ENCODE measurements at places on chromosomes 3 and 15.
A peak's percentile ranks its signal among the peaks of the same experiment; 100 is the strongest.

DNA sequence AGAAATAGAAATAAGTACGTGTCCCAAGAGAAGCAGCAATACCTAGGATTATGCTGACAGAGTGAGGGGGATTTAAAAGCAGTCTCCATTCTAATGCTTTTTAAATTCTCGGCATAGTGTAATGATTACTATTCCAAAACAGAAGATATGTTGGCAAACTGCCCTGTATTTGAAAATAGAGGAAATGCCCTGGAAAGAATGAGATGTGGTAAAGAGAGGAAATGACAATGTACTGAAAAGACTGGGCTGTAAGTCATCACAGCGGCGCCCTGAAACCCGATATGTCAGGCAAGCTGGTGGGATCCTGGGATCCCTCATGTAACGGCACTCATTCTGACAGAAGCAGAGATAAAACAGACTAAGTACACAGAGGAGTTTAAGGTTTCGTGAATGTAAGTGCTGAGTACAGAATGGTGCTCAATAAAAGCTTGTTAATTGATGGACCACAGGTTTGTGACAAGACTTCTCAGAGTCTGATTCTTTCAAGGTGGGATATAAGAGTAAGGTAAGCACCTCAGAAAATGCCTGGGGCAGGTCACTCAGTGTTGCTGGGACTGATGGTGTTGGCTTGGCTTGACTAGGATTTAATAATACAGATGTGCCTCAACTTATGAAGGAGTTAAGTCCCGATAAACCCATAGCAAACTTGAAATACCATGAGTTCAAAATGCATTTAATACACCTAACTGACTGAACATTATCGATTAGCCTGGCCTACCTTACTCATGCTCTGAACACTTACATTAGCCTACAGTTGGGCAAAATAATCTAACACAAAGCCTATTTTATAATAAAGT, 91.4 kb downstream of the NFKBIZ start:
- peak; percentile 86 for DNase-seq

- DNase-seq, result no peak
These were observed 775 bp upstream of the CCDC39 start for GRCh38 chr3:180680097-180680430.

GRCh38 chr15:96560246-96560895, 229.9 kb downstream of the NR2F2 start:
- DNase-seq, result no peak

DNA sequence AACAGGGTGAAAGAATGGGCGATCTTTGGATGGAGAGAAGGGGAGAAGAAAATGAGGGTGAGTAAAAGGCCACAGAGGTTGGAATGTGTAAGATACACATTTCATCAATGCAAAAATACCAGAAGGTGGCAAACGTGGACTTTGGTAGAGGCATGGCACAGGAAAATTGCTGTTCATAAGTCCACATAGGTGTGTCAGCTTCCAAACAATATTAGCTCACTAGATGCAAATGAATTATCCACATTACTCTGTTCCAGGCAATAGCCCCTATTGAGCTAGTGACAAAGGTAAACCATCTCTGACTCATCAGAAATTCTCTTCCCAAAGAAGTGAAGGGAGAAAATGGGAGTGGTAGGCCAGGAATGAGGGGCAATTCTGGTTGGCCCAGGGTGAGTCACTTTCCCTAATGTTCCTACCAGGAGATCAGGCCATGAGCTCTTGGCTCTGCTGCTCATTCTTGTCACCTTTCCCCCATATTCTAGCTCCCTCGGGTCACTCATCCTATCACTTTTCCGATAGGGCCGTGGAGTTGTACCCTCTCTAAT, 19.9 kb downstream of the ACKR2 start:
- no peak for DNase-seq

- DNase-seq, result no peak
These were observed 115.2 kb downstream of the GABRG3 start for GRCh38 chr15:27086149-27086548.

DNA sequence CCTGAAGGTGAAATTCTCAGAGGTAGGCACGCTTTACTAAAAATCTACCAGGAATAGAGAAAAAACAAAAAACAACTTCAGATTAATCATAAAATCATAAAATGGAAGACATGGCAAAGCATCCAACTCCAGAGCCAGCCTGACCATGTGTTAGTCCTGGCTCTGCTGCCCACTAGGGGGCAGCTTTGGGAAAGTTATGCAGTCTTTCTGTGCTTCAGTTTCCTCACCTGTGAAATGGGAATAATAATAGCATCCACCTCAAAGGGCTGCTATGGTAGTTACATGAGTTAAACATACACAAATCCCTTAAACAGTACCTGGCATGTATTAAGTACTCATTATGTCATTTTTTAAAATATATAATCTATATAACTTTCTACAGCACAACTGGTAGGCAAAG, 52.3 kb downstream of the WNT5A start:
- DNase-seq, result no peak
